ENCODE measurements at places on chromosomes 11 and 22.

GRCh38 chr11:107951155-107951554, 22.9 kb downstream of the RAB39A start:
- DNase-seq: no peak

GRCh38 chr11:124036666-124037065, 4.5 kb downstream of the OR10G7 start:
- no peak for DNase-seq

- no peak for DNase-seq
Measured at GRCh38 chr22:47594836-47595521, 832.5 kb downstream of the TBC1D22A start.

DNA sequence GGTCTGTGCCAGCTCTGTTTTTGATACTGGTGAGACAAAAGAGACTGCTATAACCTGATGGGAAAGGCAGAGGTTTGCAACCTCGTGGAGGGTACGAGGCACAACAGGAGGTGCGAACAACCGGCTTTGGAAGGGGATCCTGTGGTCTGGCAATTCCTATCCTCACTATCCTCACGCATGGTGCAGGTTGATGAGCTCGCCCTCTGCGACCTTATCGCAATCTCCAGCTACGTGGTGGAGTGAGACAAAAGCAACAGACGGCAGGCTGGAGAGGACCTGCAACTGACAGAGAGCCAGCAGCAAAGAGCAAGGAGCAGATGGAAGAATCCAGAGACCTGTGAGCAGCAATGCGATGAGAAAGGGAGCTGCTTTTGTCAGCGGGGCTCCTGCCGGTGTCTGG, 47.3 kb upstream of the TSKU start:
- DNase-seq: peak; percentile 51
